ENCODE measurements at places on chromosomes 4 and X. TPM values are rescaled to one million over a fixed set of nuclear protein-coding genes. Genes with fewer than 3 reads are reported as not detected.

NSD2 gene
- total RNA-seq, result 72.1 TPM

SLC10A6 gene
- not detected for total RNA-seq

HS3ST1 gene
- not detected for total RNA-seq

OTC gene
- not detected for total RNA-seq

USP27X gene
- 1.2 TPM for total RNA-seq

ADH6 gene
- not detected for total RNA-seq

EXOSC9 gene
- total RNA-seq, result 41.0 TPM

SLC16A2 gene
- 13.6 TPM for total RNA-seq

PNCK gene
- 0.15 TPM for total RNA-seq

F8 gene
- total RNA-seq, result 1.0 TPM

FAM9B gene
- total RNA-seq, result not detected

NKX1-1 gene
- total RNA-seq, result not detected

ARMCX4 gene
- total RNA-seq, result 1.8 TPM

ARSJ gene
- total RNA-seq, result 32.3 TPM

CLCN5 gene
- 2.2 TPM for total RNA-seq

TGIF2LX gene
- total RNA-seq, result not detected

RNF150 gene
- 1.0 TPM for total RNA-seq

NAP1L5 gene
- total RNA-seq, result 7.0 TPM

RTL9 gene
- 0.30 TPM for total RNA-seq

OTUD6A gene
- total RNA-seq, result not detected

XK gene
- 0.15 TPM for total RNA-seq

AKAP14 gene
- total RNA-seq, result not detected

PNMA3 gene
- not detected for total RNA-seq

TMEM47 gene
- 25.7 TPM for total RNA-seq

JAKMIP1 gene
- not detected for total RNA-seq

MAGEC1 gene
- not detected for total RNA-seq

GSPT2 gene
- total RNA-seq, result 5.2 TPM

Data from bronchus fibroblast of lung (primary cell).